Upper lobe of left lung (tissue), 6 donors: ENCODE measurements at places on chromosomes 1 and 21. TPM values are rescaled to one million over a fixed set of nuclear protein-coding genes. Genes with fewer than 3 reads are reported as not detected.

DNA sequence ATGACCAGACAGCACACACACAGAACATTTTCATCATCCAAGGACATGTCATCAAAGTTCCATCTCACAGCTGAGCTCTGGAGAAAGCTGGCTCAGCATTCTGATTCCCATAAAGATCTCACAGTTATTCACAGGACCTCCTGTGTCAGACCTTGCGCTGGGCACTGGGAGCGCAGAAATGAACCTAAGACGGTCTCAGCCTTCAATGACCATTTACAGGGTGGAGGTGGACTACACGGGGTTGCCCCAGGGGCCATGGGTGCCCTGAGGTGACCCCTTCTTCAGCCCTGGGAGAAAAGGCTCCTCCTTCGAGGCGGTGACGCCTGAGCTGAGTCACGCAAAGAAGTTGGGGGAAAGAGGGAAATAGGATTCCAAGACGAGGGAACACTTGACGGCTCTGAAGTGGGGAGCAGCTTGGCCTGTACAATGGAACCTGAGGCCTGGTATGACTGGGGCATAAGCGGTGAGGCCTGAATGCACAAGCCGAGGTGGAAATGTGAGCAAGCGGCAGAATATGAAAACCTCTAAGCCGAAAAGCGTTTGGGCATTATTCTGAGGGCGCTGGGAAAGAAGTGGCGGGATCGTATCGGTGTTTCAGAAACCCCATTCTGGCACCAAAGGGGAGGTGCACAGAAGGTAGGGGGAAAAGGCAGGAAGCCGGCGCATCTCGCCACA, 797 bp downstream of the CC2D1B start:
- no peak for DNase-seq

GRCh38 chr1:95380909-95381308, 146.9 kb downstream of the RWDD3 start:
- DNase-seq, result no peak

DNA sequence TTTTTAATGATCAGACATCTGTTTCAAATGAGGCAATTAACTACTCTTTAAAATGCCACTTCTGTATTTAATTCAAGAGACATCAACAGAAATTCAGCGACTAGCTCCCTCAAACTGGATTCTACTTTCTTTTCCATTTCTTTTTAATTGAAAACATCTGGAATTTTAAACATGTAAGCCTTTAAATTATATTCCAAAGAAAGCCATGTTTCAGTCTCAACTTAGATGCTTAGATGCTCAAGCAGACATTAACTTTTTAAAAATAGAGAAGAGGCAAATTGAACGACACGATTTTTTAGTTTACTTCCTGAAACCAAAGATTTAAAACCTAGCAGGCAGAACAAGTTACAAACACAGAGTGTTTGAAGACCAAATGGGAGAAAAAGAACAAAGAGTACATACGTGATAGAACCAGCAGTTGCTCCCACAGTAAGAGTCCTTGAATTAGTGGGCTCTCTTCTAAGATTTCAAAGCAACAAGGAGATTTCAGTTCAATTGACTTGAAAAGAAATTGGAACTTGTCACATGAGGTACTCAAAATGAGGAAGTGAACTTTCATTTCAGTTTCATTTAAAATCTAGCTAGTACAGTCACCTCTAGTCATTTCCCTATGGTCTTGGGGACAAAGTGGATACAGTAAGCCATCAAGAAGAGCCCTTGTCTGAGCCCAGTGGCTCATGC, at the start of gene CTSS:
TSS of gene CTSS (minus strand) at position 483 of the 681 bp plus-strand sequence. CDS start 1,015 bp downstream, outside the sequence.
- no peak for DNase-seq

GRCh38 chr1:153375511-153375910, at the start of gene S100A12:
Gene S100A12, minus strand, starts transcription at chr1:153375621. Its CDS starts 1,029 bp downstream, at chr1:153374592.
- DNase-seq, result peak; percentile 76

- DNase-seq, result no peak
Observed at GRCh38 chr1:183480971-183481441, 8.7 kb downstream of the SMG7 start.

DNA sequence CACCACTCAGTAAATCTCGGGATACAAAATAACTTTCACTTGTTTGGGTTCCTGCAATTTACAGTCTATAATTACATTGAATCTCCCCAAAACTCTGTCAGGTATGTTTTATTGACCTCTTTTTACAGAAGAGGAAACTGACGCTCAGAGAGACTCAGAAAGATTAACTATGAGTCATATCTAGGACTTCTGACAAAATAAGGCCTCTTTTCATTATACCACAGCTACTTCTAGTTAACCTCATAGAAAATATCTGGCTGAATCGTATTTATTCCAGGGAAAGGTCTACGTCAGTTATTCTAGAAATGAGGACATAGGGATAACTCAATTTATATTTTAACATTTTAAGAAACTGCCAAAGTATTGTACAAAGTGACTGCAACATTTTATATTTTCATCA, 211.1 kb upstream of the FAM78B start:
- DNase-seq, result no peak

GRCh38 chr1:19065526-19066247, 109.2 kb upstream of the IFFO2 start:
- no peak for DNase-seq

DNA sequence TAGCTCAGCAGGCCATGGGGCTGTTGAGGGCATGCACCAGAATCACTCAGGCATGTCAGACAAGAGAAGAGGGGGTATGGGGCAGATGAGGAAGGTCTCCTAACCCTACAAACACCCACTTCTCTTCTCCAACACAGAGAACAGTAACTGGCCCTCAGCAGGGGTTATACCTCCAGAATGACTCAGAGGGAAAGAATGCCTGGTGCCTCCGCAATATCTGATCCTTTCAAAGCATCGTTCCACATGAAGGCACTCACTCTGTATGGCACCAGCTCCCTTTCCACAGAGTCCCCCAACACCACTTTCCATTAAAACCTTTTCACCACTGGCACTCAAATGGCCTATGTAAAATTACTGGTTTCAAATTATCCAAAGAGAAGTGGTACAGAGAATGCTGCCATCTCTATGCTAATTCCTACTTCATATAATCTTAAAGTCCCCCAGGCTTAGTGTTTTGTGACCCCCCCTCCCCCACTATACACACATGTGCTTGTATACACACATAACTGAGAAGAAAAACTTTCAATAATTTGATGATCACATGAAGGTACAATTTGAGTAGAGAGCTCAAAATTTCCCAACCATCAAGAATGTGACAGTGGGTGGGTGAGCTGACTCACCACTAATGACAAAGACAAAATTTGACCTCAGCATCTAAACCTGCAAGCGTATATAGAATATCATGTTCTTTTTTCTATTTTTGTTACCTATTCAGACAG, 91.5 kb downstream of the SIPA1L2 start:
- DNase-seq, result no peak

DNA sequence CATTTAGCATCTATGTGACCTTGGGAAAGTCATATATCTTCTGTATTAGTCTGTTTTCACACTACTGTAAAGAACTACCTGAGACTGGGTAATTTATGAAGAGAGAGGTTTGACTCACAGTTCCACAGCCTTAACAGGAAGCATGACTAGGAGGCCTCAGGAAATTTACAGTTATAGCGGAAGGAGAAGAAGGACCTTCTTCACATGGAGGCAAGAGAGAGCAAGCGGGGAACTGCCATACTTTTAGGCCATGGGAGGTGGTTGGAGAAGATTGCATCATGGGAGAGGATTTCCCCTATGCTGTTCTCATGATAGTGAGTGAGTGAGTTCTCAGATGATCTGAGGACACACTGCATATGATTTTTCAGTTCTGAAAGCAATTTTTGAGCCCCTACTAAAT, 87.9 kb downstream of the CLEC20A start:
- DNase-seq, result no peak

DNA sequence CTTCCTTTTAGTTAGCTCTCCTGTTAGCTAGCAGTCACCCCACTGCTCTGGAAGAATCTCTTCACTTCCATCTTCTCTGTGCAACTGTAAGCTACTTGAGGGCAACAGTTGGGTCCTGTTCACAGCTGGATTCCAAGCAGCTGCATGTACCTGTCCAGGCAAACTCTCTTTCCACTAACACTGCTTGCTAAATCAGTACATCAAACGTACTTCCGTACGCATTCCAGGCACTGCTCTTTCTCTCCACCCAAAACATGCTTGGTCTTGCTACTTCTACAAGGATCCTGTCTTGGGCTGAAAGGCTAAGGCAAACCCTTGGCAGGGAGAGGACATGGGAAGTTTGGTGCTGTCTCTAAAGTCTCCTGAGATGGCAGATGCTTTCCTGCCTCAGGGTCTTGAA, 139.2 kb upstream of the CACNA1E start:
- no peak for DNase-seq

- no peak for DNase-seq
Observed at GRCh38 chr1:16459352-16459925, 18.9 kb downstream of the NECAP2 start.

- DNase-seq, result no peak
Observed at GRCh38 chr1:157487504-157487903, 64.8 kb downstream of the FCRL5 start.

GRCh38 chr21:17506951-17507350, 5.9 kb upstream of the CXADR start:
- DNase-seq, result no peak

DNA sequence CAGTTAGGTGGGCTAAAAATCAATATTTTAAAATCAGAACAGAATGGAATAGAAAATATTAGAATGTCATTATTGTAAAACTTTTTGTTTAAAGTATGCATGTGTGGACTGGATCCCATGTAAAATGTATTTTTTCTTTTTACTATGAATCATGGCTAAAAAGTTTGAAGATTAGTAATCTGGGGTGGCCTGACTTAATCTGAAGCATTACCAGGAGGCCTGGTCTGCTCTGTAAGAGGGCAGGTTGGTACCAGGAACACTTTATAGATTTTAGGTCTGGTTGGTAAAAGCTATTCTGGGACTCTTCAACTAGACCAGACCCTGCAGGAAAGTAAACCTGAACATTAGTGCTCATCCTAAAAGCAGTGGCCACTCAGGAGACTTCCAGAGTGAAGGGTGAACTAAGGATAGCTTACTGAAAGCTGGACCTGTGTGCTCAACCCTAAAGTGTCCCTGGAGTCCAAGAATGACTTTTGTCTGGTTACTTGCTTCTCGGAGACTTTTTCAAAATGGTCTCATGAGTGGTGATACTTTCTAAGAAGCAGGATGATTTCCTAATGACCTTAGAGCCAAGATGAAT, 16.5 kb downstream of the RGL1 start:
- DNase-seq, result no peak

DNA sequence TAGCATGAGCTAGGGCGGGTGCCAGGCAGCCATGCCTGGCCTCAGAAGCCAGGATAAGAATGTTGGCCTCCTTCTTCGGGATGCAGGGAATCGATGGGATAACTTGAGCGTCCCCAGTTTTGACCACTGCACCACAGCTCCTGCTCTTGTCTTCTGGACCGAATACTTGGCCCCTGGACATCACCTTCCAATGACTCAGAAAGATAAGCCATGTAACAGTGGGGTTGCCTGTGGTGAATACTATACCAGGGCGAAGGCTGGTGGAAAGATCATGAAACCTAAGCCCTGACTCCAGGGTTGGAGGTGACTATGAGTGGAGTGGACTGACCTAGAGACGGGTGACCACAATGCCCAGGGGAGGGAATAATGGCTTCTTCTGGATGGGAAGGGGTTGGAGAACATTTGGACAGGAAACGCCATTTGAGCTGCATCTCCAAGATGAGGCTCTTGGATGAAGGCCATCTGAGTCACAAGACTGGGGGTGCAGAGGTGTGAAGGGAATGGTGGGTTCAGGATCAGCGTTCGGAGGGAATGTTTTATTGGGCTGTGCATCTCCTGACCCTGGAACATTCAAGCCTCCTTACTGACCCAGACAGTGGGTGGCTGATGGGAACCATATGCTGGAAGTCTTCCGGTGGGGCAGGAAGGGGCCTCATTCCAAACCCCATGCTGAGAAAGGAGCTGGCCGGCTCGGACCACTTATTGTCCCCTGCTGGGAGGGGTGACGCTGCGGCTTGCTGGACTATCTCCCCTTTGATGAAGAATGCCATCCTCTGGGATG, 18.5 kb upstream of the KCNE2 start:
- no peak for DNase-seq

GRCh38 chr1:29197590-29197924, 15.9 kb upstream of the SRSF4 start:
- no peak for DNase-seq

GRCh38 chr1:18385239-18385790, 95.4 kb upstream of the KLHDC7A start:
- DNase-seq, result no peak

DNA sequence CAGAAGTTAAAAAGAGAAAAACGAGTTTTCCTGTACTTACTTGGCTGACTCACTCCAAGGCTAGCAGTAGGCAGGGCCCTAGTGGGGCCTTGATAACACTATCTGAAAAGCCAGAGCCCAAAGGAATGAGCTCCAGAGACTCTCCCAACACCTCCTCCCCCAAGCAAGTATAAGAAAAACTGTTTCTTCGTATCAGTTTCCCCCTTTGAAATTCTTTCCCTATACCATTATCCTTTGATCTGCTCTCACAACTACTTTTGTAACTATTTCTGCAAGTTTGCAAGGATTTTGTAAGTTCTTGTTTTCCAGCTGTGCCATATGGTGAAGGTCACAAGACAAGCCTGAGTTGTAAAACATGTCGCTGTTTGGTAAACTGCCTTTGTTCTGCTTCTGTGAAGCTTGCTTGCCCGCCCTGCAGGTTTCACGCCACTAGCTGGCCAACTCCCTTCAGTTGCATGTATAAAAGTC, 36.5 kb upstream of the KCNJ15 start:
- no peak for DNase-seq

GRCh38 chr1:219833214-219833815, 95.0 kb downstream of the SLC30A10 start:
- DNase-seq, result no peak

The CHRNB2 gene
- not detected for total RNA-seq

The RPS6KC1 gene
- 12.1 TPM for total RNA-seq

The GOLT1A gene
- 7.5 TPM for total RNA-seq

The KAZN gene
- total RNA-seq, result 13.2 TPM

The ACKR1 gene
- 133 TPM for total RNA-seq

The CLCA2 gene
- 0.57 TPM for total RNA-seq

The PADI2 gene
- 4.4 TPM for total RNA-seq

The AKIRIN1 gene
- total RNA-seq, result 10.5 TPM

The RGS21 gene
- total RNA-seq, result not detected

The GIPC2 gene
- 2.1 TPM for total RNA-seq

The KRTAP13-2 gene
- not detected for total RNA-seq

The CDK18 gene
- total RNA-seq, result 33.0 TPM

The SPRR1B gene
- not detected for total RNA-seq

The SUSD4 gene
- total RNA-seq, result 0.55 TPM
